ENCODE measurements at places on chromosomes 11 and 22. TPM values are rescaled to one million over a fixed set of nuclear protein-coding genes. Genes with fewer than 3 reads are reported as not detected.

GRCh38 chr11:76658651-76659650 lies 11.6 kb downstream of the LRRC32 start:
- no peak for DNase-seq

DNA sequence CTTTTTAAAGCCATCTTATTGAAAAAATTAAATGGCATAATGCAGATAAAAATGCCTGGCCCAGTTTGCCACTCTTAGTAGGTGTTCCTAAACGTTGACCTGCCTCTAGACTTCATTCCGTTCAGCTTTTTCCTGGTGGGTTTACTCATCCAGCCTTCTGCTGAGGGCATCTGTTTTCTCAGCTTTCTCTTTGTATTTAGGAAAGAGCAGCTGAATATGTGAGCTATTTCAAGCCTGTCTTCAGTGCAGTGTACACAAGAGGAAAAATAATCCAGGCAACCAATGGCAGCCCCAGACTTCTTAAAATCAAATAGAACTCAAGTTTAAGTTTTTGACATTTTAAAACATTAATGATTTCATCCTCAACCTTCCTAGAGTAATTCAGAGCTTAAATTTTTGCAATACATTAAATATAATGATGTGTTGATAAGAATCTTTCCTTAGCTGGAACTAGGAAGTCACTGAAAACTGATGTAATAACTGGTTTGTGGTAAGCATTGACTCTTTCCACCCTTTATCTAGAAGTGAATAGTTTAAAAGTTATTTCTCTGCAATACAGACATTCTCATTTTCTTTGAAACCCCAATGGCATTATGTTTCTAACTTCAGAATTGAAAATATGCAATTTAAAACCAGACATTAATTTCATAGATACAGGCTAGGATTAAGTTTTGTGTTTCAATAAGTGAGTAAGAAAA lies 165.4 kb downstream of the AASDHPPT start:
- no peak for DNase-seq

- DNase-seq: no peak
Measured at GRCh38 chr11:18766015-18766414, 25.6 kb downstream of the PTPN5 start.

Gene CLMP
- total RNA-seq: 42.0 TPM

Gene C1QTNF4
- 16.7 TPM for total RNA-seq

All from occipital lobe (tissue), 3 donors.